ENCODE measurements at places on chromosomes 5 and 9.
A peak's percentile ranks its signal among the peaks of the same experiment; 100 is the strongest.

- H3K4me3 ChIP-seq = no peak overlapping the region
- no peaks in the 10 kb centered on the region for H3K27me3 ChIP-seq
- no peak for DNase-seq
- peaks cover 1% of the 10 kb centered on the region for H3K4me1 ChIP-seq
Measured at GRCh38 chr5:173792781-173793547, 95.2 kb upstream of the CPEB4 start.

DNA sequence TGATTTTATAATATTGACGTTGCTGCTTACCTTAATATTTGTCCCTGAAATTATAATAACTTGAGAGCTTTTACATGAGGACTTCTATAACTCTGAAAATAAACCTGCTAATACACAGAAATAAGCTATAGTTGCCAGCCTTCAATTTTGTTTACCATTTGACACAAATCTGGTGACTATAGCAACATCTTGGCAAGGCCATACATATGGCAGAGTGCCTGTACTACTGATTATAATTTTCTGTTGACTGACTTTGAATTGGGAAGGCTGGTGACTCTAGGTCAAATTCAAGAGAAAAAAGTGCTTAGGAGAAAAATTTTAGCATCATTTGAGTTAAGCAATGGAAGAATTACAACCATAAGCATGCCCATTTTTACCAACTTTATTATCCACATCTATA is 581.4 kb upstream of the PTPRD start:
- no peak for DNase-seq
- H3K4me1 ChIP-seq = no peaks in the 10 kb centered on the region
- no peaks in the 10 kb centered on the region for H3K27me3 ChIP-seq
- H3K27ac ChIP-seq = no peak overlapping the region

GRCh38 chr9:127505396-127506116 is 54.2 kb downstream of the LRSAM1 start:
- H3K4me3 ChIP-seq = no peak overlapping the region
- no peaks in the 10 kb centered on the region for H3K4me1 ChIP-seq
- H3K27ac ChIP-seq = no peak overlapping the region
- H3K36me3 ChIP-seq = no peaks in the 10 kb centered on the region
- peak; percentile 44 for DNase-seq

DNA sequence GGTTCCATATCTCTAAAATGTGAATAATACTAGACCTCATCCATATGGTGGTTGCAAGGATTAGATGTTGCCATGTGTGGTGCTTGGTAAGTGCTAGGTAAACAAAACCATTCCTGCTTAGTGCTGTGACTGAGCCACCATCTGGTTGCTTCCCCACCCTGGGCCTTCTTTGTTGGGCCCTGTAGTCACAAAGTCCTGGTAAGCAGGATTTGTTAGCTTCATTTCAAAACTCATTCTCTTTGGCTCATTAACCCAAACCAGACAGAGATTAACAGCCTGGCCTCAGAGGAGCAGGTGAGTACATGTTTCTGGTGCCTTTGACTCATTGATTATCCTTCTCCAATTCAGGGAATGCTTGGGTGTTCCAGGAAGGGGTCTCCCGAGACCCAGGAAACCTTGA is 240.2 kb downstream of the ARHGAP26 start:
- H3K4me3 ChIP-seq = no peak overlapping the region
- H3K27me3 ChIP-seq = no peaks in the 10 kb centered on the region
- H3K4me1 ChIP-seq = peaks cover 58% of the 10 kb centered on the region
- H3K36me3 ChIP-seq = peaks cover 37% of the 10 kb centered on the region

GRCh38 chr9:76905791-76906646 is at the start of gene PRUNE2:
TSS of gene PRUNE2 (minus strand) at chr9:76906114. CDS start at chr9:76905963, 151 bp downstream.
- no peak within 1 kb of the TSS for H3K27ac ChIP-seq
- H3K27me3 ChIP-seq = peaks cover 71% of the 10 kb centered on the region
- peaks cover 4% of the 10 kb centered on the region for H3K4me1 ChIP-seq
- DNase-seq = peak; percentile 48
- H3K4me3 ChIP-seq = no peak within 1 kb of the TSS
- H3K36me3 ChIP-seq = no peaks in the 10 kb centered on the region

- DNase-seq = no peak
- H3K4me3 ChIP-seq = no peak overlapping the region
- no peak overlapping the region for H3K27ac ChIP-seq
- H3K4me1 ChIP-seq = no peaks in the 10 kb centered on the region
Measured at GRCh38 chr9:134034215-134035040, 9.1 kb downstream of the BRD3OS start.

Data from activated naive CD8-positive, alpha-beta T cell treated with anti-CD3 and anti-CD28 coated beads for 36 hours (primary cell).